ENCODE measurements at places on chromosomes 16 and 17. TPM values are rescaled to one million over a fixed set of nuclear protein-coding genes. Genes with fewer than 3 reads are reported as not detected.

MYH8 gene
- not detected for total RNA-seq

KRTAP9-8 gene
- not detected for total RNA-seq

LIMD2 gene
- 69.0 TPM for total RNA-seq

SOCS7 gene
- total RNA-seq = 11.7 TPM

LDAF1 gene
- total RNA-seq = 20.4 TPM

GHDC gene
- 9.8 TPM for total RNA-seq

NXPH3 gene
- 2.0 TPM for total RNA-seq

SLC16A5 gene
- total RNA-seq = 17.4 TPM

HASPIN gene
- 11.8 TPM for total RNA-seq

PPP1R27 gene
- total RNA-seq = not detected

ABCC11 gene
- not detected for total RNA-seq

C16orf86 gene
- total RNA-seq = 1.2 TPM

CMTM2 gene
- not detected for total RNA-seq

SLC16A11 gene
- 0.53 TPM for total RNA-seq

TNFSF13 gene
- total RNA-seq = 5.4 TPM

KRTAP2-3 gene
- not detected for total RNA-seq

SRR gene
- 19.4 TPM for total RNA-seq

OR2C1 gene
- not detected for total RNA-seq
